ENCODE measurements at places on chromosomes 12 and 14. TPM values are rescaled to one million over a fixed set of nuclear protein-coding genes. Genes with fewer than 3 reads are reported as not detected.

RASSF8 gene
- 59.3 TPM for total RNA-seq

ACRBP gene
- total RNA-seq, result 1.3 TPM

ABCC9 gene
- not detected for total RNA-seq

UBE2N gene
- total RNA-seq, result 125 TPM

C12orf56 gene
- total RNA-seq, result not detected

RPS6KL1 gene
- total RNA-seq, result 23.8 TPM

DCN gene
- not detected for total RNA-seq

OTX2 gene
- total RNA-seq, result not detected

KRT3 gene
- total RNA-seq, result not detected

JPH4 gene
- not detected for total RNA-seq

Measured in endothelial cell of umbilical vein (primary cell).